CD4-positive, alpha-beta T cell treated with Interleukin-6 for 4 hours (primary cell): ENCODE measurements at places on chromosomes 11 and 22.

DNA sequence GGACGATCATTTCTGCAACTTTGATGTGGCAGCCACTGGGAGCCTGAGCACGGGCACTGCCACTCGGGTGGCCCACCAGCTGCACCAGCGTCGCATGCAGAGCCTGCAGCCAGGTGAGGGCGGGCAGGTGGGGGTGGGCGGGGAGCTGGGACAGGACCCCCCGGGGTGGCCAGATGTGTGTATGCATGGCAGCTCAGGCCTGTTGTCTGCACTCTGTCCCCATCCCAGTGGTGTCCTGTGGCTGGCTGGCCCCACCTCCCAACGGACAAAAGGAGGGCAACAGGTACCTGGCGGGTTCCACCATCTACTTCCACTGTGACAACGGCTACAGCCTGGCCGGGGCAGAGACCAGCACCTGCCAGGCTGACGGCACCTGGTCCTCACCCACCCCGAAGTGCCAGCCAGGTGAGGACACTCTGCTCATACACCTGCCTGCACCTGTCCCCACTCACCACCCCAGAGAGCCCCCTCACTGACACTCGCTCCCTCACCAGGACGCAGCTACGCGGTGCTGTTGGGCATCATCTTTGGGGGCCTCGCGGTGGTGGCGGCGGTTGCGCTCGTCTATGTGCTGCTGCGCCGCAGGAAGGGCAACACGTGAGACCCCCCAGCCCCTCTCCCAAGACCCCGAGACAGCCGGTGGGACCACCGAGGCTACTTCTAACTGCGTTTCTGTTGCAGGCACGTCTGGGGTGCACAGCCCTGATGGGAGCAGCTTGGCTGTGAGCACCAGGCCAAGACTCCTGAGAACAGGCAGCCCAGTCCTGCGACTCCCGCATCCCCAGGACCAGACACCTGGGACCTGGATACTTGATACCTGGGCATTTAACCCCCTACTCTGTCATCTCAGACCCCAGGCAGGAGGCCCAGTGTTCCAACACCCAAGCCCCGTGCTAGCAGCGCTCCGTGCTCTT, 6.7 kb downstream of the SUSD2 start:
- DNase-seq: no peak

DNA sequence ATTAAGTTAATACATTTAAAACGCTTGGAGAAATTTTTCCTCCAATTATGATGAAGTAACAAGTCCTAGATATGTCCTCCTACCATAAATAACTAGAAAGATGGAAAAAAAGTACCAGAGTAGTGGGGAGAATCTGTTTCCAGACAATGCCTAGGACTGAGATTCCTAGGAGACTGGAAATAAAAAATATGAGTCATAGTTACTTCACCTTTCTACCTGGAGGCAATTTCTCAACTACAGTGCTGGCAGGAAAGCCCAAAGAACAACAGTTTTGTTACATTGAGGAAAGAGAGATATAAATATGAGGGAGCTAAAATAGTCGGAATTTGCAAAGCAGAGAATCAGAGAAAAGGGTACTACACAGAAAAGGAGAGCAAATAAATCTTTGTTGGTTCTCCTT, 202.1 kb upstream of the ARHGAP42 start:
- no peak for DNase-seq

GRCh38 chr11:1297011-1297575, 12.3 kb downstream of the TOLLIP start:
- no peak for DNase-seq

- DNase-seq: no peak
Observed at GRCh38 chr11:34448223-34448994, 9.7 kb downstream of the CAT start.

DNA sequence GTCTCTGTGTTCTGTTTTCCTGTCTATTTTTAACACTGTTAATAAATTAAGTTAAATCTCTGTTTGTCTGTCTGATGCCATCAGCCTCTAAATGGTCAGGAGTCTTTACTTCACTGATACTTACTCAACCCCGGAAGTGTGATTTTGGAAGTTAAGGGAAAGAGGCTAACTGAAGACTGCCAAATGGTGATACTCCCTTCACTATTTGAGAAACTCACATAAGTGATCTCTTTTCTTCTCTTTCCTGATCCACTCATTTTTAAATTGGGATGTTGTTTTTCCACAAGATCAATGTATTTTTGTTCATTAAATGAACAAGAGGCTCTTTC, 389 bp upstream of the CASP12 start:
- DNase-seq: no peak

DNA sequence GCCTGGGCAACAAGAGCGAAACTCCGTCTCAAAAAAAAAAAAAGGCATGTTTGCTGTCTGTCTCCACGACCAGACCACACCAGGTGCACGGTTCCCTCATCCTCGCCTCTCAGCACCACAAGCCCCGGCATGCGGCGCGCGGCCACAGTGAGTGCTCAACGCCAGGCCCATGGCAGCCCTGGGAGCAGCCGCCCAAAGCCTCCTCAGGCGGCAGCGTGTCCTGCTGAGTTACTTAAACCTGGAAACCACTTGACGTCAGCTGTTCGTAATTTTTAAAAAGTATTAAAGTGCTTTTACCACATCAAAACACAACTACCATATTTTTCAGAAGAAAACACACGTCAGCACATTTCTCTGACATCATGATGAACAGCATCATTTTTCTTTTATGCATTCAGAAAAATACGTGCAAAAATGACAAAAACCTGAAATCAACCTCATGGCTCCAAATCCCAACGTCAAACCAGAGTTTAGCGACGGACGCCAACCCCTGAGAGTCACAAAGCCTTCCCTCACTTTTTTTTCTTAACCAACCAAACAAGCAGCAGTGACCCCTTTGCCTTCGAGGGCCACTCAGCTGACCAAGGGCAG, 2.1 kb downstream of the DEAF1 start:
- peak; percentile 29 for DNase-seq

- no peak for DNase-seq
Observed at GRCh38 chr22:19062139-19062942, 59.9 kb downstream of the DGCR2 start.

DNA sequence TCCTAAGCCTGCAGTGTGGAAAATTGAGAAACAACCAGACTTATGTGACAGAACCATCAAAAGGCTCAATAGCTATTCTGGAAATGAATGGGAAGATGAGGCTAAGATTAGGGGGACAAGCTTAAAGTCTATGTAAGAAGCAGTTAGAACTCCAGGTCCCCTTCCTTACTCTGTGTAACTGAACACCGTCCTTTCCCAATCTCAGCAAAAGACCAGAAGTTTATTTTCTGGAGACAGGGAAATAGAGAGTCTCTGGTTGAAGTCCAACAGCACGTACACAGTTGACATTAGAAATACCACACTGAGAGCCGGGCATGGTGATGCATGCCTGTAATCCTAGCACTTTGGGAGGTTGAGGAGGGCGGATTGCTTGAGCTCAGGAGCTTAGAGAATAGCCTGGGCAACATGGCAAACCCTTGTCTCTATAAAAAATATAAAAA, 93.9 kb downstream of the CD44 start:
- DNase-seq: no peak

GRCh38 chr22:31276426-31277167, 15.7 kb downstream of the PIK3IP1 start:
- no peak for DNase-seq

- no peak for DNase-seq
Observed at GRCh38 chr22:33717694-33718396, 202.4 kb downstream of the LARGE1 start.

DNA sequence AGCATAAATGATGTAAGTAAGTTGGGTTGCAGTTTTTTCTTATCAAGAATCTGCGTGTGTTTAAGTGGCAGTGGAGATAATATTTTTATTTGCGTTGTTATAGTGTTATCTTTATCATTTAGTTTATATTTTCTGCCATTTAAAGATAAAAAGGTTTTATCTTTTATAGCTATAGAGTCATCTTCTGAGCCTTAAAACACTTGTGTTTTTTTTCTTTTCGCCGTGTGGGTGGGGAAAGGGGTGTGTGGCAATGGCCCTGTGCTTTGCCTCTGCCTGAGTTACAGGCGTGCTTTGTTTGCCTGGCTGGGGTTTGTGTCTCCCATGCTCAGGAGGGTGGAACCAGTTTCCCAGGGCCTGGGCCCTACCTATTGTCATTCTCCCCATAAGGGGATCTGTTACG, 16.2 kb downstream of the ARHGEF12 start:
- no peak for DNase-seq

DNA sequence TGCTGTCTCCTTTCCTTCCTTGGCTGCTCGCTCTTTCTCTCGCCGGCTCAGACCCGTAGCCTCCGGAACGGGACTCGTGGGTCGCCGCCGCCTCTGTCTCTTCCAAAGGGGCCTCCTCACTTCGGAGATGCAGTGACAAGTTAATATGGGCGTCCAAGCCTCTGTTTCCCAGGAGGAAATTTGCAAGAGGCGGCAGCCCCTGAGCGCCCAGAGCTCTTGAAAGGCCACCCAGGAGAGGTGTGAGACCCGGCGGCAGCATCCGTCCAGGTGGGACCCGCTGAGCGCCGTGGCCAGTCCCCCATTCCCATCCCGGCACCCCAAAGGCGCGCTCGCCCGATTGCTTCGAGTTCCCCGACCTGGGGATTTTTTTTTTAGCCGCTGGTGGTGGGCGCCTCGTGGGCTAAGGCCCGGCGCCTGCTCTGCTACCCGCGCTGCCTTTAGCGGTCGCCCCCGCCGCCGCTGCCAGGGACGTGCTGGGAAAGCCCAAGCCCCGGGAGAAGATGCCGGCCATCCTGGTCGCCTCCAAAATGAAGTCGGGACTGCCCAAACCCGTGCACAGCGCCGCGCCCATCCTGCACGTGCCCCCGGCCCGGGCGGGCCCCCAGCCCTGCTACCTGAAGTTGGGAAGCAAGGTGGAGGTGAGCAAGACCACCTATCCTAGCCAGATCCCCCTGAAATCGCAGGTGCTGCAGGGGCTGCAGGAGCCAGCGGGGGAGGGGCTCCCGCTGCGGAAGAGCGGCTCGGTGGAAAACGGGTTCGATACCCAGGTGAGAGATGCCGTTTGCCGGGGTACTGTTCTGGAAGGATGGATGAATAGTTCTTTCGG, 772 bp downstream of the NAV2 start:
- DNase-seq: peak; percentile 12

GRCh38 chr22:29617922-29618629, 14.6 kb downstream of the NF2 start:
- DNase-seq: no peak

DNA sequence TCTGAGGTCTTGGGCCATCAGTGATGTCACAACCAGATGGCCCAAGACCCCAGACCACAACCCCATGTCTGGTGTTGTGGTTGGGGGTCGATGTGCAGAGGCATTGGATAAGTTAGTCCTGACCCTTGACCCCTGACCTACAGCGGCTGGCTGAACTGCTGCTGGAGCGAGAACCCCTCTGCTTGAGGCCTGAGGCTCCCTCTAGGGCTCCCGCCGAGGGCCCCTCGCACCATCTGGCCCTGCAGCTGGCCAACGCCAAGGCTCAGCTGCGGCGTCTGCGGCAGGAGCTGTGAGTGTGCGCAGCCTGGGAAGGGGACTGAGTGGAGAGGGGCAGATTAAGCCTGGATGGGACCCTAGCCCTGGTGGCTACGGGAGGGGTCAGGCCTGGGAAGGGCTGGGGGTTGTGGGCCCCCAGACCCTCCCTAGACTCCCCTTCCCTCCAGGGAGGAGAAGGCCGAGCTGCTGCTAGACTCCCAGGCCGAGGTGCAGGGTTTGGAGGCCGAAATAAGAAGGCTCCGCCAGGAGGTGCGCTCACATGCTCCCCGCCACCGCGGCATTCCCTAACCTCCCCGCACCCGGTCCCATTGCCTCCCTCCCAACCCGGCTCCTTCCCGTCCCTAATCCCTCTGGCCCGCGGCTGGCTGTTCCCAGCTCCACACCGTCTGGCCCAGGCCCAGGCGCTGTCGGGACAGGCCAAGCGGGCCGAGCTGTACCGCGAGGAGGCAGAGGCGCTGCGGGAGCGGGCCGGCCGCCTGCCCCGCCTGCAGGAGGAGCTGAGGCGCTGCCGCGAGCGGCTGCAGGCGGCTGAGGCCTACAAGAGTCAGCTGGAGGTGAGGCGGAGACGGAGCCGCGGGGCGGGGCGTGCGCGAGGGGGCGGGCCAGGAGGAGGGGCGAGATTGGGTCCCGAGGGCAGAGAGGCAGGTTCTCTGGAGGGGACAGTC, 2.1 kb downstream of the CCDC88B start:
- DNase-seq: peak; percentile 88

DNA sequence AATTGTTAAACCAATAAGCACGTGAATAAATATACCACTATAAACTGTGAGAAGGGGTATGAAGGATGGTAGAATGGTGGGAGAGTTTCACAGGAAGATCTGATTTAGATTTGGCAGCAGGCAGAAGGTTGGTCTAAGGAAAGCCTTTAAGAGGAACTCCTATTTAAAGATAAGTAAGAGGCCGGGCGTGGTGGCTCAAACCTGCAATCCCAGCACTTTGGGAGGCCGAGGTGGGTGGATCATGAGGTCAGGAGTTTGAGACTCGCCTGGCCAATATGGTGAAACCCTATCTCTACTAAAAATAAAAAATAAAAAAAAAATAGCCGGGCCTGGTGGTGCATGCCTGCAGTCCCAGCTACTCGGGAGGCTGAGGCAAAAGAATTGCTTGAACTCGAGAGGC, 45.8 kb upstream of the CXCR5 start:
- DNase-seq: no peak
